Activated naive CD8-positive, alpha-beta T cell treated with anti-CD3 and anti-CD28 coated beads, Interleukin-2, amount 50 U/mL, for 16 hours (primary cell): ENCODE measurements at places on chromosomes 16 and 17.

DNA sequence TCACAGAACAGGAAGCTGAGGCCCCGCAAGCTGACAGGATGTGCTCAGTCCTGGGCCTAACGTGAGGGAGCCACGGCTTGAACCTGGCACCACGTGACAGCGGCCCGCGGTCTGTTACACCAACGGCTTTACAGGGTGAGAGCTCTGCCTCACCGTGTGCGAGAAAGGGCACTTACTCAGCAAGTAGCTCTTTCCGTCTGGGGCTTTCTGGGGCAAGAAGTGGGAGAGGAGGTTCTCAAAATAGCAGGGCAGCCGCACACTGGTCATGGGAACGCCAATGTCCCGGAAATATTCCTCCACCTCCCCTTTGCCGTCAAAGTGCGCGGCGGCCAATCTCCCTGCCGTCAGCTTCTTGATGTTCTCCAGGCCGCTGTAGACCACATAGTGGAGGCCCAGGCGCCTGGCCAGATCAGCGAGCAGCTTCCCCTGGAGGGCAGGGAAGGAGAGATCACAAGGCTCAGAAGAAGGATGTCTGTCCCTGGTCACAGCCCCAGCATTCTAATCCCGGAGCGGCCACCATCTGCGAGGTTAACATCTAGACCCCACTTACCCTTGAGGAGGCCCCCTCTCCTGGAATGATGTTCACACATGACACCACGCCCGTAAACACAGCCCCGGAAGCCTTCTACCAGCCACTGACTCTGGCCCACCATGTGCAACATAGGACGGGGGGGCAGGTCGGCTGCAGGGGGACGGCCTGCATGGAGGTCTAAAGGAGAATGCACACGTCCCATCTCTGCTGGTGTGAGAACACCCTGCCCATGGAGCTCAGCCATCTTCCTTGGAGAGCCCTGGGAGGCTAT lies 8.2 kb downstream of the NMRAL1 start:
- no peak for DNase-seq

DNA sequence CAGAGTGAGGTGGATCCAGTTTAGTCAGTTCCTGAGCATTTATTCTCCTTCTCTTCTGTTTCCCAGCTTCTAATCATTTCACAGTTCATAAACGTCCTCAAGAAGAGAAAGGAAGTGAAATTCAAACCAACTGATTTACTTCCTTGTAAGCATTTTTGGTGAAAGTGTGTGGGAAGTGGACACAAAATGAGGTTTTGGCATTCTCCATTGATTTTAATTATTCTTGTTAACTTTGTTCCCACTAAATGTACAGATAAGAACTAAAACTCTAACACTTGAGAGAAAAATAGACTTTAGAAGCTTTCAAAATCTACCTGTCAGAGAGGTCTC lies 42.7 kb upstream of the CORO6 start:
- DNase-seq, result no peak

DNA sequence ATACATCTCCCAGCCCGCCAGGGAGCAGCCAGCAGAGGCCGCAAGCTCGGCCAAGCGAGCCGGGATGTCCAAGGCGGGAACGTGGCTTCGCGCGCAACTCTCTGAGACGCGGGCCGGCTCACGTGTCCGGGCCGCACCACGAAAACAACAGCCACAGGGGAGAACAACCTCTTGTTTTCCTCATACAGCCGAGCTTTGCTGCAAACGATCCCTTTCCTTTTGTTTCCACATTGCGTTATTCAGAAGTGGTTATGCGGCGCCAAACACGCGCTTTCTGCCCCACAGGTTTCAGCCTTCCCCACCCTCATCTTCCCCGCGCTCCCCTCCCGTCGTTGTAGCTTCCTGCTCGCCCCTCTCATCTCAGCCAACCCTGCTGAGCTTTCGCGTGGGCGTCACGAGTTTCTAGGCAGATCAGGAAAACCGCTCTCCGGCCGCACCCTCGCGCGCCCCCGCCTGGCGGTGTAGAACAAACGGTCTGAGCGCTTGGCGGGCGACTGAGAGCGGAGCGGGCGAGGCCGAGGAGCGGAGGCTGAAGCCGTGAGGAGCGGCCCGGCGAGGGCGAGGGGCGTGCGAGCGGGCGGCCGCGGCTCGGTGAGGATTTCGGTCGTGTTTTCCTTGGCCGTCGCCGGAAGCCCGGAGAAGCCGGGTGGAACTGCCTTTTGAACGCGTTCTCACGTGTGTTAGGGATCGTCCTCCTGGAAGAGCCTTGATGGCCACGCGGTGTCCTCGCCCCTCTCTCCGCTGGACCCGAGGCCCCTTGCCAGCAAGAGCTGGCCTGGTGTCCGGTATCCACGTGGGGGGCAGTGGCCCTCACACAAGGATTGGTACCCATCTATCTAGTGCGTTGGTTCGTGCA lies 6.6 kb upstream of the SMARCD2 start:
- DNase-seq, result peak; percentile 97

GRCh38 chr16:4966736-4967453 lies 8.8 kb downstream of the SEC14L5 start:
- no peak for DNase-seq

GRCh38 chr17:5672141-5672540 lies 87.8 kb upstream of the NLRP1 start:
- no peak for DNase-seq

DNA sequence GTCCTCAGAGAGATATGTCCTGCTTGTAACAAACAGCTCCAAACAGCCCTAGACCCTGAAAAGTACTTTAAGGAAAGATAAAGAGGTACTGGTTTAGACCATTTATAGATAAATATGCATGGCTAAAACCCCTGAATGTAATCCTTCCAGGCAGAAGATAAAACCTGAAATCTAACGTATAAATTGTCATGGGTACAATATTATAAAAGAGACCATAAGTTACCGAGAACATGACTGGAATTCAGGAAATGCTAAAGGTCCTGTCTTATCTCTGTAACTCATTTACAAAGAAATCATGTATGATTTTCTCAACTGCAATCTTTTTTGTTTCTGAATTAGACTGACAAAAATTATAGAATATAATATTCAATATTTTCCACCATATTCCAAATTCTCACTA lies 9.2 kb upstream of the KANSL1 start:
- DNase-seq, result no peak

DNA sequence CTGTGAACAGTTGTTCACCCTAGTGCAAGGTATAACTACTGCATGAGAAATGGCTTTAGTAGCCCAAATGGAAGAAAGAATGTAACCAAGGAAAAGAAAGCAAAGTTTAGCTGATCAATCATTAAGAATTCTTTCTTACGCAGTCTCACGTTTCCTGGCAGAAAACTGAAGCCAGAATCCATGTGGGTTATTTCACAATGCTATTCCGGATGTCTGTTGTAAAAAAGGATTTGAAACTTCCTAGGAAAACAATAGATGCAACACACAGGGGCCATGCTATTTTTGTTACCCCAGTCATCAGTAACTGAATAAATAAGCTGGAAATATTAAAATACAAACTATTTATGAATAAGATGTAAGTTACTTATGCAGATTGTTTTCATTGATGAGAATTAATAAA lies 802.5 kb downstream of the CDH8 start:
- DNase-seq, result no peak

GRCh38 chr17:601244-601925 lies 113.3 kb downstream of the VPS53 start:
- no peak for DNase-seq

DNA sequence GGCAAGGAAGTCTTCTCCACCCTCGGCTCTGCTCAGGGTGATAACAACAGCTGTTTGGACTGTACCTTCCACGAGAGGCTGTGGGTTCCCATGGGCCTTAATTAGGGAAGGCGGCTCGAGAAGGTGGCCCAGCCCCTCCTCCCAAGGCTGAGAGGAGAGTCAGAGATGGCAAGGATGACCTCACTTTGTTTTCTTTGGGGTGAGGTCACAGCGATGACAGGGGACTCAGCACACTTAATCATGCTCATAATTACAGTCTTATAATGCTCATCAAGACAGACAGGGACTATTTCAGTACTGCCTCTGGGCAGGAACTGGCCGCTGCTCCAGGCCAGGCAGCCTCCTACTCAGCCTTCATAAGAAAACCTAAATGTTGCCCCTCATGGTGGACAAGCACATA lies 19.7 kb downstream of the WFDC1 start:
- DNase-seq, result no peak

DNA sequence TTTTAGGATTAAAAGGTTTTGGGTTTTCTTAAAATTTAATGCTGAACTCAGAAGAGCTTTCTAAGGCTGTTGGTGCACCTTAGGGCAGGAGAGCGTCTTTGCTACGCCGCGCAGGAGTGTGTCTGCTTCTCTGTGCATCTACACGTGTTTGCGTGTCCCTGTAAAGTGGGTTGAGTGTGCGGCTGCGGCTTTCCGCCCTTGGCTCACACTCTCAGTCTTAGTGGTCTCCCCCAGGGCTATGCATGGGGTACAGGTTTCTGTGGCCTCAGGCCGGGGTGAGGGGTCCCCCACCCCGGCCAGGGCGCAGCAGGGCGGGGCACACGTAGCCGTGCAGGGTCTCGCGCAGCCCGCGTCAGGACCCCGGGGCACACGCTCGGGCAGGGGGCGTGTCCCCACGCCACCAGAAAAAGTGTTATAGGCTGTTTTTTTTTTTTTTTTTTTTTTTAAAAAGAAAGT lies 727 bp upstream of the TENT4B start:
- DNase-seq, result peak; percentile 19

DNA sequence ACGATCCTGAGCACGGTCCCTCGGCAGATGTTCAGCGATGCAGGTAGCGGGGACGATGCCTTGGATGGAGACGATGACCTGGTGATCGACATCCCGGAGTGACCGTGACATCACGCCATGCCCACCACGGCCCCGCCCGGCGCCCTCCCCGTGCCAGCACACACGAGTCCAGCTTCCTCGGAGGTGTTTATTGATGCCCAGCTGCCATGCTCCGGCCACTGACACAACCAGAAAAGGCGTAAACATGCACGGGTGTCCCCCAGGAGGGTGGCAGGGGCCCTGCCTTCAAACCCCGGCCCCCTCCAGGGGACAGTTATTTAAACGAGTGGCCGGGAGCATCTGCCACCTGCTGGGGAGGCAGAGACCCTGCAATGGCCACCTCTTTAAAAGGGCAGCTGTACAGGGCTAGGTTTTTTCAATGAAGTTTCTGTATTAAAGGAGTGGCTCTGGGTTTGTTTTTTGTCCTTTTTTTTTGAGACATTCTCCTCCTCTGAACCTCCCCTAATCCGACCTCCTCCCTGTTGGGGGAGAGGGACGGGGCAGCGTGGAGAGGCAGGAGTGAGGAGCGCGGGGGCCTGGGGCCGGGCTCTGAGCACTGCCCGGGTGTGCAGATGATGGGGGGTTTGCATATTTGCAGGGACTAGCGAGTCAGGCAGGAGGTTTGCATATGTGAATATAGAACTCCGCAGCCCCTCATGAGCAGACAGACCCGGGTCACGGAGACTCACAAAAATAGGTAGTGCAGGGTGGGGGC lies 5.3 kb downstream of the DOC2A start:
- DNase-seq, result no peak

GRCh38 chr16:55045329-55045728 lies 114.7 kb downstream of the IRX5 start:
- no peak for DNase-seq

- DNase-seq, result no peak
Measured at GRCh38 chr17:79165756-79166473, 91.3 kb downstream of the ENGASE start.

GRCh38 chr17:33262266-33263123 lies 30.6 kb downstream of the ASIC2 start:
- no peak for DNase-seq

- peak; percentile 49 for DNase-seq
Measured at GRCh38 chr17:21513012-21513570, 136.9 kb downstream of the KCNJ12 start.

GRCh38 chr16:73891129-73891542 lies 405.5 kb upstream of the PSMD7 start:
- no peak for DNase-seq

- no peak for DNase-seq
Measured at GRCh38 chr17:57600074-57600473, 145.0 kb downstream of the CCDC182 start.

- DNase-seq, result no peak
Measured at GRCh38 chr17:19258371-19258770, 21.2 kb downstream of the EPN2 start.

DNA sequence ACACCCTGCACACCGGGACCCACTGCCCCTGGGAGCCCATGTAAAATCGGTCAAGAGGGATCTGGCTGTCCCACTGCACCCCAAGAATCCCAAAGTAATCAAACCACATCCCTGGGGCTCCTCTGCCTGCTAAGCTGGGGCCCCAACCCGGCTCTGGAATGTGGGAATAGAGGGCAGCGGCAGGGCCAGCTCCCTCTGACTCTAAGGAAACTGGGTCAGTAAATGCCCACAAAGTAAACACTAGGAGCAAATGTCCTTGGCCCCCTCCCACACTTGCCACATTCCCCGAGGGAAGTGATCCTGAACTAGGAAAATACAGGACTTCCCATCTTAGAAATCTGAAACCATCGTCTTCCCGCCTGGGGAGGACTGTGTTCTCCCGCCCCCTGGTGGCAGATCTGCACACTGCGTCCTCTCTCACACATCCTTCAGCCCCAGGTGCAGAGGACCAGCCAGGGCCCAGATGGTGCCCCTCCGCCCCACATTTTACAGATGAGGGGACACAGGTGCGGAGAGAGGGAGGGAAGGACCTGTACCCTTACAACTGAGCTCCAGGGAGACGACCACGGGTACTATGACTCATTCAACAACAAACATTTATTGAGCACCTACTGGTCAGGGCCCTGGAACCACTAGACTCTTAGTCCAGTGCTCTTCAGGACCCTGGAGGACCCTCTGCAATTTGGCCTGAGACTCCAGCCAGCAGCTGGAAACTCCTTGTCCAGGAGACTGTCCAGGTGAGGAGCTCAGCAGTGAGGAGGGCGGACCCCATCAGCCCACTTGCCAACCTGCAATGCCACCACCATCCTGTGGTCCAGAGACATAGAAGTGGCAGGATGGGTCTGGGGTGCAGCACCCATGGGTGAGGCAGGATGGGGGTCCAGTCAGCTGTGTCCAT lies 10.1 kb downstream of the P3H4 start:
- DNase-seq, result peak; percentile 51

GRCh38 chr17:39757931-39758873 lies 20.5 kb downstream of the GRB7 start:
- DNase-seq, result peak; percentile 33

GRCh38 chr16:76483307-76483909 lies 206.2 kb downstream of the CNTNAP4 start:
- DNase-seq, result no peak

DNA sequence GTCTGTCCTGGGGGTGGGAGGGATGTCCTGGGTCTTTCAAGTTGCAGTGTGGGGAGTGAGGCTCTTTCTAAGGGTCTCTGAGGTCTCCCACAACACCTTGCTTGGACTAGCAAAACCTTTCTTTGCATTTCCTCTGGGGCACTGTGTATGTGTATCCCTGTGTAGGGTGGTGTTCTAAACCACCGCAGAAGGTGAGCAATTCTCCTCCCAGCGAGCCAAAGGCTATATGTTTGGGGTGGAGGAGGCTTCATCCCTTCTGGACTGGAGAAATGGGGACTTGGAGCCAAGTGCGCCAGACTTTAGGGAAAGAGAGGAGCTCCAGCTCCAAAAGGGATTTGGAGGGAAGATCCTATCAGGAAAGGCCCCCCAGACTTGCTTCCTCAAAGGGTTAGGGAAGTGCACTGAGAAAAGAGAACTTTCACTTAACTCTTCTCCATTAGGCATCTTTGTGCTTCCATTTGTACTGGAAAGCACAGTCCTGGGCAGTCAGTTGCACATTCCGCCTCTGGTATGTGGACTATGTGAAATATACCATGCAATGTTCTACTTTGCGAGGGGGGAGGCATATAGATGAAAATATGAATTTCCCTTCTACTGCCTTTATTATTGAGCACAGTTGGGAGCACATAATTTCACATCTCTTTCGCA lies 18.9 kb upstream of the HOXB9 start:
- no peak for DNase-seq

GRCh38 chr16:70324998-70325747 lies 21.5 kb upstream of the DDX19A start:
- DNase-seq, result no peak
